ENCODE measurements at places on chromosomes 1 and 21.

DNA sequence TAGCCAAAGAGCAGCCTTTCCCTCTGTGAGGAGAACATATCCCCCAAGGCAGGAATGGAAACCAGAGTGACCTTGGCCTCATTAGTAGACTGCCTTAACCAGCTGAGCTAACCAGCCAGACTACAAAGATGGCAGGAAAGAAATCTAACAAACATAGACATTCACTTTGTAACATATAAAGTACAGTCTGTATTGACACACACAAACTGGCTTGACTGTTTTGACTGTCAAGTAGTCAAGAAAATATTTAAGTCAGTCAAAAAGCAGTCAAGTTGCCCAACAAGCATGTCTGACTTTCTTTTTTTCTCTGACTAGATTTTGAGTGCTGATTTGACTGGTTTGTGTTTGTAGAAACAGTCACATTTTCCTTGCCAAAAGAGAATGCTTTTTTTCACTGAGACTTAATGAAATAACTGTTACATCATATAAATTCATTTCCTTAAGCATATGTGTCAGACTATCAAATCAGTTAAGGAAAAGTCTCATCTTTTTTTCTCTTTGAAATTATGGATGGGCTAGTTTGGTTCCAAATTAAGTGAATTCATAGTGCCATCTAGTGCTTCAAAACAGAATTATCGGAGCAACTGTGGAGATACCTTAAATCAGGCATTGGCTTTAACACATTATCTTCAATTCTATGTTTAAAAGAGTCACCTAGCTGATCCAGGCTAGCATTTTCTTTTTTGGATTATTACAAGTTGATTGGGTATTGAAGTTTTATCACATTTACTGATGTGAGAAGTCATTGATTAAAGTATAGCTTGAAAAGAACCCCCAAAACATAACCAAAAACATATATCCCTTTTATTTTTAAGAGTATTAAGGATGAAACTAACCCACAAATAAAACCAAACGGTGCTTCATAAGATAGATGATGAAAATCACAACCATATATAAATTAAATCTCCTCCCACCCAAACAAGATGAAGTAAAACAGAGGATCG is 75.0 kb downstream of the ATP6V1G3 start:
- no peak for DNase-seq

DNA sequence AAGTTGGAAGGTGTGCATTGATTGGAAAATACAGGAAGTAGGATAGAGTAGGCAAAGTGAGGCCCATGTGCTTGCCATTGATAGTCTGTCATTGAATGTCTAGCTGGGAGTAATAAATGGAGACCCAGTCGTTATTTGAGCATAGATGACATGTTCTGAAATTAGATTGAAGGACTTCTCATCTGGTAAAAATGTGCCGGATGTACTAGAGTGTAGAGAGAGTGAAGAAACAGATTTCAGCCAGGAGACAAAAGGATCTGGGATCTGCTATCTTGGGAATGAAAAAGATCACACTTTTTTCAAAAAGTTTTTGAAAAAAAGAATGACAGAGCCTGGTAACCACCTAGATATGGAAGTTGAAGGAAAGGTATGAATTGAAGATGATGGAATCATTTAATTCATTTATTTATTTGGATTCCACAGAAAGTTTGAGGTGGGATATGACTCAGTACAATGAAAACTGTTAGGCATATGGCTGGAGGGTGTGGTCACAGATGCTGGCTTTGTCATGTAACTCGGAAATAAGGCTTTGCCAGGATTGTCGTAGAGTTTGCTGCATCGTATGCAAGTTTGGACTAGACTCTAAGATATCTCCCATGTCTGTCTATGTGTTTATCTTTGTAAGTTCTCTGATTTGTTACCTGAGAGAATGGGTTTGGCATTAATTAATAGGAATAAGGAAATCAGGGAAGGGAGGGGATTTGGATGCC is 137.1 kb downstream of the PBX1 start:
- DNase-seq, result no peak

DNA sequence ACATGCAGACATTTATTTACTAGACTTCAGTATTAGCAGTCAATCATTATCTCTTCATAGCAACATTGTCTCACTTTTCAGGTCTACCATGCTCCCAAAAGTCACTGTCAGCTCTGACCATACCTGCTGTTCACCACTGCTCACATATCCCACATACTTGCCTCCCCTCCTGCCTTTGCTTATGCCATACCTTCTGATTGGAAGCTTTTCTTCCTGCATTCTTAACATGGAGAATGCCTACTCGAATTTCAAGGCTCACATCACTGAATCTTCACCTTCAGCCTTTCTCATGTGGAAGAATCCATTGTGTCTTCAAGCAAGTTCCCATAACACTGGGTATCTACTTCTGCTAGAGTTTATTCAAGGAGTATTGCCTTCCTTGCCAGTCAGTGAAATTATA is 135.4 kb downstream of the NTNG1 start:
- DNase-seq, result no peak

- no peak for DNase-seq
Observed at GRCh38 chr1:175331891-175332290, 139.3 kb upstream of the KIAA0040 start.

- DNase-seq, result peak; percentile 45
Observed at GRCh38 chr1:108962681-108963051, 618 bp downstream of the CLCC1 start.

GRCh38 chr21:45146306-45146705 is 71.9 kb downstream of the ADARB1 start:
- no peak for DNase-seq
